NCI-H1105 treated with DMSO at 0.1 percent for 48 hours (cell line): ENCODE measurements at places on chromosomes 5 and 9.

DNA sequence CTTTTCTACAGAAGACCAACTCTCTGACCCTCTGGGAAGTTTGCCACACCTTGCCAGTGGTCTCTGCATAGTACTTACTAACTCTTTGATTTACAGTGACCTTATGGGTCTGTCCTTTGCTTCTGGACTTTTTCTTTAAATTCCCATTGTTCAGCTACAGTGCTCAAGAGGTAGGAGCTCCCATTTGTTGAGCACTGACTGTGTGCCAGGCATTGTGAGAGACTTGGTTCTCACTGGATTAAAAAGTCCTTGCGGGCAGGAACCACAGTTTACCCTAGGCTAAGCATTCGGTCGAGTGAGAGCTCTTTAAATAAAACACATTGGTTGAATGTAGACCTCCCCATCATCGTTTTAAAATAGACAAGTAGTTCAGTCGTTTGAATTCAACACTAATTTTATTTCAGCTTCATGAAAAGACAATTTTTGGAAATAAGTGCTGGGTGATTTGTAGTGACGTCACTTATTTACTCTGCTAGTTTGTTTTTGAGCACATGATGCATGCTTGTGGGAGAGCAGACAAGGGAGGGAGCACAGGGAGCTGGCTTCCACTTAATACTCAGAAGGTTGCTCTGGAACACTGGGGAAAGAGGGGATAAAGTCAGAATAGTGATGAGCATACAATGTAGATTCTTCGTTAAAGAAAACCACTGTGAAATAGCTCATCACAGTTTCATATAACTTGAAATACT lies 27.1 kb downstream of the RASGRF2 start:
- no peak for DNase-seq

- no peak for DNase-seq
Measured at GRCh38 chr5:65563777-65564176, 681 bp downstream of the PPWD1 start.

DNA sequence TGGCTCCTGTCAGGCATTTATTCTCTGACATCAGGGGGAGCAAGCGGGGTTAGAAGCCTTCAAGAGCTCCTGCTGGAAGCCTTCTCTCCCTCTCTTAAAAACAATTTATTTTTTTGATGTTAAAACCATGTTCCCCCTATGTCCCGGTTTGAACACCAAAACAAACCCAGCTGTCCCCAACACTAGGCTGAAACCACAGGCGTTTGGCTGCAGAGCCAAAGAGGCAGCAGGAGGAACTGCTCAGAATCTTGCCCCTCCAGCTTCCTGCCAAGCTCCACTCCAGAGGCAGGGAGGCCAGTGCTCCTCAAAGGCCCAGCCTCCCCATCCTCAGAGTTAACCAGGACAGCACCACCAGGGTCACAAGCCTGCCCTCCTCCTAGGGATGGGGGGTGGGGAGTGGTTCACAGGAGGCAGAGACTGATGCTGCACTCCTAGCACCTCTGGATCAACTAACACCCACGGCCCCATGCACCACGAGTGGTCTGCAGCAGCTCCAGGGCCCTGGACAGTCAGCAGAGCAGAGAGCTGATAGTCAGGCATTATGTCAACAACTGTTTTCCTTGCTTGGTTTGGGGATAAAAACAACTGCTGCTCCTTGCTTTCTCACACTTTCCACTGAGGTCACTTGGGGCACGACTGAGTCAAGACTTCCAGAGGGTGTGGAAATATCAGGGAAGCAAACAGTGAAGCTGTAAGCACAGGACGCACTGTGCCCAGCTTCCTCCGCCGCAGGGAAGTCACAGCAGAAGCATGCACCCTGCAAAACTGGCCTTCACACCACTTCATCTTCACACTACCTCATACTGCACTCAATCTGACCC lies 96.5 kb upstream of the ADRA1B start:
- no peak for DNase-seq

DNA sequence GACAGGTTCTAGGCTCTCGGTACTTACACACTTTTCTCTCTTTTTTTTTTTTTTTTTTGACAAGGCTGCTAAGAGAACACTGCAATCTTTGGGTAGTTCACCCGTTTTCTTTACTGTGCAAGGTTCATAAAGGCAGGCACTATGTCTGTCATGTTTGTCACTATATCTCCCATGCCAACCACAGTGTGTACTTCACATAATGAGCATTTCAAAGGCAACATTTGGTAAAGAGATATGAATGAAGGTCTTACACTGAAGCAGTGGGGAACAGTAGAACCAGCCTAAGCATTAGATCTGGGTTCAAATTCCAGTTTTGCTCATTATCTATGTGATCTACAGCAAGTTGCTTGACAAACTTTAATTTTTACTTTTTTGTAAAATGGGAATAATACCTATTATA lies 1.5 kb upstream of the HMGCR start:
- no peak for DNase-seq

GRCh38 chr5:10160241-10160640 lies 89.4 kb downstream of the ATPSCKMT start:
- DNase-seq = no peak

- no peak for DNase-seq
Measured at GRCh38 chr5:143052967-143053682, 282.9 kb downstream of the ARHGAP26 start.

GRCh38 chr5:168307925-168308584 lies 16.6 kb downstream of the WWC1 start:
- no peak for DNase-seq
